ENCODE measurements at places on chromosomes 5 and 9.

GRCh38 chr9:79709743-79710674, 138.2 kb downstream of the TLE4 start:
- no peak for DNase-seq

GRCh38 chr9:69009708-69010107, 4.2 kb downstream of the PRKACG start:
- DNase-seq = no peak

DNA sequence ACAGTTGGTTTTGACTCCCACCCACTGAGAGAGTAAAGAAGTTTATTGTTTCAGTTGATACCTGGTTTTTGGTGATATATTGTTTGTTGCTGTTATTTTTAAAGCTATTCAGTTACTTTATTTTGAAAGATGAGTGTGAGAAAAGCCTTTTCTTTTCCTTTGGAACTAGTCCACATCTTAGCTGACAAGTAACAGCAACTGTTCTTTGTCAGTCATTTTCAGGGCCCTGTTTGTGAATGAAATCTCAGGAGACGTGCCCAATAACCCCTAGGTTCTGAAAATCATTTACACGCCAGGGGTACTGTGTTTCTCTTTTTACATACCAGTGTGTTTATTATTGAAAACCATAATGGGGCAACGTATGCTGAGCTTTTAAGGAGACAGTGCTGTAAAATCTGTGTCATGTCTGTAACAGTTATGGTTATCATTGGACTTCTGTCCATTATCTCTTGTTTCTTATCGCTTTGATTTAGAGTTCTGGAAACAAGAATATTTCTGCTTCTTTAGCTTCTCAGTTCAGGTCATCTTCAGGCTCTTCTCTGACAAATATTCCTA, 75.0 kb downstream of the LIX1 start:
- DNase-seq = no peak

GRCh38 chr5:117454716-117455212, 880.1 kb upstream of the SEMA6A start:
- DNase-seq = no peak

- DNase-seq = no peak
These were observed 37.8 kb upstream of the SEMA6A start for GRCh38 chr5:116612431-116612830.

- no peak for DNase-seq
These were observed 15.6 kb downstream of the AK8 start for GRCh38 chr9:132862533-132862932.

DNA sequence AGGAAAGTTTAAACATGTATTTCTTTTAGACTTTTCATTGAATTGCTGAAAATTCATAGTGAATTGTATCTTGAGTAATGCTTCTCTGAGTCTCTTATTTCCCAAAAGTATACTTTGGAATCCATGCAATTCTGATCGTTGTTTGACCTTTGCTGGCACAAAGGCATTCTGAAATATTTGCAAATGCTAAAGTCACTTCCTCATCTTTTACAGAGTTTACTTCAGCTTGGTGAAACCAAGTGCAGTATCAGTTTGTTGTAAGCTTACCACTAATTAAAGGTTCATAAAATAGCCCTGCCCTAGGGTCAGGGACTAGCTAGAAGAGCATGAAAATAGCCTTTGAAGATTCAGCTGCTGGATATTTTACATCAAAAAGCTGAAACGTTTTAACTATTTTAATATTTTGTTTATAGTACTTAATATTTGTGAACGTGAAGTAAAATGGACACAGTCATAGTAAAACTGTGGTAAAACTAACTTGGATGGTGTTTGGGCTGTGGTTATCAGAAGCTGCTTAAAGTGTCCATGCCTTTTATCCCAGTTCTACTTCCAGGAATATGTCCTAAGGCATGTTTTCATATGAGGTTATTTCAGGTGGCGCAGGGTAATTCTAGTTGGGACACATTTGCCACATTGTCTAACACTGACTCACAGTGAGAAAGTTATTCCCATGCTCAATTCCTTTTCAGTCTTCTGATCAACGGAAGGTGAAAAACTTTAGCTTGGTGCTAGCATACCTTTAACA, 45.3 kb downstream of the SLC22A5 start:
- DNase-seq = no peak

DNA sequence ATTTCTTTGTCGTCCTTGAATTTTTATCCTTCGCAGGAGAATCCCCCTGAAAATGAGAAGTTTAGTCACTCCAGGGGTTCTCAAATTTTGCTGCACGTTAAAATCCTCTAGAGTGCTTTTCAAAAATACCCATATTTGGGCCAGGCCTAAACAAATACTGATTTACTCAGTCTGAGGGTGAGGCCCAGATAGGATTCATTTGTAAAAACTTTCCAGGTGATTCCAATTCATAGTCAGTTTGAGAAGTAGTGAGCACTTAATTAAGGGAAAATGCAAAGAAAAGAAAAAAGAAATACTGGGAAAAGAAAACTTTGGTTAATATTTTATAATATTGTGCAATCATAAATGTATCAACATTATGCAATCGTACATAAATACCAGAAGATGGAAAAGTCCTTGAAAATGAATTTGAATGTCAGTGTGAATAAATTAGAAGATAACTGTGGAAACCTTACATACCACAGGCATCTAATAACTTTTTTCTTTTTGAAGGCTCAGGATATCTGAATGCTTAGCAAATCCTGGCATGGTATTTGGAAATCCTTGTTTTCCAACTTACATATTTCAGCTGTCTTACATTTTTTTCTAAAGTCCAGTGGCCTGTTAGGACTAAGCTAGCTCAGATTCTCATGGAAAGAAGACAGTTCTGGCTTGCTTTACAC, 116.5 kb upstream of the DAPK1 start:
- no peak for DNase-seq

DNA sequence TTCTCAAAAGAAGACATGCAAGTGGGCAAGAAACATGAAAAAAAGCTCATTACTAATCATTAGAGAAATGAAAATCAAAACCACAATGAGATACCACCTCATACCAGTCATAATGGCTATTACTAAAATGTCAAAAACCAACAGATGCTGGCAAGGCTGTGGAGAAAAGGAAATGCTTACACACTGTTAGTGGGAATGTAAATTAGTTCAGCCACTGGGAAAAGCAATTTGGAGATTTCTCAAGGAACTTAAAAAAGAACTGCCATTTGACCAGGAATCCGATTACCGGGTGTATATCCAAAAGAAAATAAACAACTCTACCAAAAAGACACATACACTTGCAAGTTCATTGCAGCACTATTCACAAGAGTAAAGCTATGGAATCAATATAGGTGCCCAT, 595.4 kb upstream of the RIOK2 start:
- DNase-seq = no peak

- DNase-seq = peak; percentile 9
These were observed 55.3 kb upstream of the IL17B start for GRCh38 chr5:149434162-149435014.

DNA sequence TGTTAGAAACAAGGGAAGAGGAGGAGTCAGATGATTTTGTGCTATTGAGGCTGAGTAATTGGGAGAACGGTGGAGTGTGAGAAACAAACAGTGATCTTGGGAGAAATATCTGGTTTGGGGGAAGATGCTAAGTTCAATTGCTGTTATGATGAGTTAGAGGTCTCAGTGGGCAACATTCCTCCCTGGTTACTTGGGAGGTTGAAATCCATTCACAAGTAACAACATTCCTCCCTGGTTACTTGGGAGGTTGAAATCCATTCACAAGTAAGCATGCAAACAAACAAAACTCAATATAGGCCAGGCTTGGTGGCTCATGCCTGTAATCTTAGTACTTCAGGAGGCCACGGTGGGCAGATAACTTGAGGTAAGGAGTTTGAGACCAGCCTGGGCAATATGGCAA, 38.7 kb downstream of the AGXT2 start:
- no peak for DNase-seq

- DNase-seq = no peak
These were observed 79.8 kb upstream of the MELK start for GRCh38 chr9:36492865-36493264.

- DNase-seq = no peak
These were observed 531.6 kb upstream of the KLF4 start for GRCh38 chr9:108021096-108021710.

GRCh38 chr9:91899219-91899563, 50.8 kb downstream of the ROR2 start:
- no peak for DNase-seq

DNA sequence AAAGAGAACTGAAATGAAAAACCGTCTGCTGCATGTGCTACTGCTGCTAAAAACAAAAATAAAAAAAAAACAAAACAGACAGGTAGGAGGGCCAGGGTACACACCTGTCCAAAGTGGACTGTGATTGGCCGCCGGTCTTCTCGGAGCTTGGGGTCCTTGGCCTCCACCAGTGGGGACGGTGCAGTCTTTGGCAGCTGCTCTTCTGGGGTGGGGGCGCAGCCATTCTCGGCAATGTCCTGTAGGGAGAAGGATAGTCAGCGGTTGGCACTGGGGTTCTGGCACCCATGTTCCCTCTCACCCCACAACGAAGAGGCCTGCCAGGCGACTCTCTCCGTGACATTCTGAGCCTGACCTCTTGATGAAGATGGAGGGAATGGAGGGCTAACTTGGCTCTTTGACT, 84.3 kb downstream of the CRB2 start:
- no peak for DNase-seq

DNA sequence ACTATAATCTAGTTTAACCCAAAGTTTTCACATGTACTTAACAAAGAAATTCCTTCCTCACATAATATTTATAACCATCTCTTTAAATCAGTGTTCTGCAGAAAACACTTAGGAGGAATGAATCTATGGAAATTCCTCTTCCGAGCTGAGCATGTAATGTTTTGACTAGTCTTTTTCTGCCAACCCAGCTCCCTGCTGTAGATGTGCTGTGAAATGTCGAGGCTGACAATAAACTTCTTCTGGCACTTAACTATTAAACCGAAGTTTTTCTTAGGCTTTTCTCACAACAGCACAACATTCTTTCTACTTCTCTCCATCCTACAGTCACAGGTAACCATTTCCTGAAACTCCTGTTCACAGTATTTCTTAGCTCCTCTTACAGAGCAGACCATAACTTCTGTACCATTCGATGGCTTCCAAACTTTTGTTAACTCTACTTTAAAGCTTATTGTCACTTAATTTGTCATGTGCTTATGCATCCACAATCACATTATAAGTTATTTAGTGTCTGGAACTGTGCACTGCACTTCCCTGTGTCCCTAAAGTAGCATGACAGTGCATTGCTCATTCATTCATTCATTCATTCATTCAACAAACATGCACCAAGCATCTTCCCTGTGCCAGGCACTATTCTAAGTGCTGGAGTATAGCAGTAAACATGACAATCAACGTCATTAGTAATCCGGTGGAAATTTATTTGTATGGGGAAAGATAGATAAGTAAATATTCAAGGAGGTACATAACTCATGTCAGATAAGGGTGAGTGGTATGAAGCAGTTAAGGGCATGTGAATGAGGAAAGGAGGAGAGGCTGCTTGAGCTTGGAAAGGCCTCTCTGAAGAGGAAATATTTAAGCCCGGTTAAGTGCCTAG, 54.6 kb downstream of the TSSK1B start:
- DNase-seq = no peak

DNA sequence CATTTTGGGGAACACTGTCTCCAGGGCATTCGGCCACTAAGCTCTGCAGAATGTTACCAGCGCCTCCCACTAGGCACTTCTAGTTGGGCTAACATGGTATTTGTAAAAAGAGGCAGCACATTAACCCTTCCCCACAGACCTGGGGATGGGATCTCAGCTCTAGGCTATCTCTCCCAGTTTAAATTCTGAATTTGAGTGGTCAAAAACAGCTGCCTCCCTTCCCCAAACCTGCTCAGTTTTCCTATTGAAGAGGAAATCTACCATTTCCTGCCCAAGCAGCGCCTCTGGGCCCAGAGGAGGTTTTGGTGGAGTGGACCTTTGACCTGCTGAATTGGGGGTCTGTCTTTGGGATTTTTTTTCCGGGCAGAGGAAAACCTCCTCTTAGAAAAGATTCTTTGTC, 53.2 kb downstream of the ENC1 start:
- DNase-seq = no peak

GRCh38 chr9:31140316-31140715, 1244.1 kb upstream of the ACO1 start:
- no peak for DNase-seq

DNA sequence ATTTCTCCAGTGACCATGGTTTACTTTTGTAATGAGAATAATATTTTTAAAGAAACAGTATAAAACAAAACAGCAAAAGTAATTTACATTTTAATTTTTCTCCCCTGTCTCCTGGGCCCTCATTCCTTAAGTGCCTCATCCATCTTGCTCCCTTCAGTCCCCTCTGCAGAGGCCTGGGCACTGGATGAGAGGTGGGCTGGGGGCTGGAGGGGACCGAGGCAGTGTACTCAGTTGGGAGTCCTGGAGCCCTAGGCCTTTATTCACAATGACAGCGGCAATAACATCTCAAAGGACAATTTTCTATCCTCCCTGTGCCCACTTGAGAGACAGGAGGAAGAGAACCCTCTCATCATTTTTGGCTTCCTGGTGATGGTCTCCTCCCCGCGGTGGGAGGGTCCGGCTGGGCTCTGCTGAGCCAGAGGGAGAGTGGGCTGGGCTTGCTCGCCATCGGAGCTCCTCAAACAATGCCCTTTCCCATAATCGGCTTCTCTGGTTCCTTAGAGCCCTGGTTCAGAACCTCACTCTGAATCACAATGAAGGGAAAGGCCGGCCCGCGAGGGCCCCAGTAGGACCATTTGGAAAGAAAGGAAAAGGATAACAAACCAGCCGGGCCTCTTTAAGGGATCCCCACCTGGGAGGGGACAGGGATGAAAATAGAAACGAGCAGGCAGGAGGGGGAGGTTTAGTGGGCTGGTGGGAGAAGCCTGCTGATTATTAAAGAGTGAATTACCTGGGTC, 9.7 kb upstream of the SMIM32 start:
- DNase-seq = no peak

GRCh38 chr5:133610489-133611356, 1.6 kb downstream of the FSTL4 start:
- no peak for DNase-seq

DNA sequence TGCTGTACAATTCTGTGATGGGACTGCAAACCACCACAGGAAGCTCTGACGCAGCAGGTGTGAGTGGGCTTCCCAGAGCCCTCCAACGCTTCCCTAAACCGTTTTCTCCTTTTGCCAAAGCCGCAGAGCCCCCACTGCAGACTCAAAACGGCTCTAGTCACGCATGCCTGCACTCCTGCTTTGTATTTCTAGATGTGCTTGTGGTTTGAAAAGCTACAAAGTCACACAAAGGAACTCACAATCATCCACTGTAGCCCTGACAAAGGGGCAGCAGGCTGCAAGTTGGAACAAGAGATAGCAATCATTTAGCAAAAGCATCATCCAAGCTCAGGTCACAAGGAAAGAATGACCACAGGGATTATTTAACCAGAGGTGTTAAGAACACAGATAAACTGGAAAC, 79.3 kb downstream of the PTPN3 start:
- DNase-seq = no peak

DNA sequence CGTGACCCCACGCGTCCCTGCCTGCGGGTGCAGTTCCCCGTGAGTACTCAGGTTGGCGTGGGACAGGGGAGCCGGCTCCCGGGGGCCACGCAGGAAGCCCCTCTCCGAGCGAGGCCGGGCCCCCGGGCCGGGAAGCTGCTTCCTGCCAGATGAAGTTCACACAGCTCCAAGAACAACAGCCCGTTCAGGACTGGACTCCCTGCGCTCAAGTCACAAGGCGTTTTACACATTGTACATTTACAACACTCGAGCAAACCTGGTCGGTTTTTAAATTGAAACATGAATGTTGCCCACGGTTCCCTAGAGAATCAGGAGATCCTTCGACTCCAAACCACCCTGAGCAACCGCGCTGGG, 22.4 kb downstream of the SLC9A3 start:
- DNase-seq = no peak

GRCh38 chr5:157596487-157596886, 20.9 kb upstream of the ADAM19 start:
- DNase-seq = no peak

- DNase-seq = no peak
These were observed 31.1 kb upstream of the BICD2 start for GRCh38 chr9:92795598-92796336.

Data from stimulated activated CD8-positive, alpha-beta memory T cell treated with anti-CD3 and anti-CD28 coated beads, Interleukin-2, amount 100 ng/mL, for 1 hour (primary cell).